ENCODE measurements at places on chromosomes 12 and 14.

DNA sequence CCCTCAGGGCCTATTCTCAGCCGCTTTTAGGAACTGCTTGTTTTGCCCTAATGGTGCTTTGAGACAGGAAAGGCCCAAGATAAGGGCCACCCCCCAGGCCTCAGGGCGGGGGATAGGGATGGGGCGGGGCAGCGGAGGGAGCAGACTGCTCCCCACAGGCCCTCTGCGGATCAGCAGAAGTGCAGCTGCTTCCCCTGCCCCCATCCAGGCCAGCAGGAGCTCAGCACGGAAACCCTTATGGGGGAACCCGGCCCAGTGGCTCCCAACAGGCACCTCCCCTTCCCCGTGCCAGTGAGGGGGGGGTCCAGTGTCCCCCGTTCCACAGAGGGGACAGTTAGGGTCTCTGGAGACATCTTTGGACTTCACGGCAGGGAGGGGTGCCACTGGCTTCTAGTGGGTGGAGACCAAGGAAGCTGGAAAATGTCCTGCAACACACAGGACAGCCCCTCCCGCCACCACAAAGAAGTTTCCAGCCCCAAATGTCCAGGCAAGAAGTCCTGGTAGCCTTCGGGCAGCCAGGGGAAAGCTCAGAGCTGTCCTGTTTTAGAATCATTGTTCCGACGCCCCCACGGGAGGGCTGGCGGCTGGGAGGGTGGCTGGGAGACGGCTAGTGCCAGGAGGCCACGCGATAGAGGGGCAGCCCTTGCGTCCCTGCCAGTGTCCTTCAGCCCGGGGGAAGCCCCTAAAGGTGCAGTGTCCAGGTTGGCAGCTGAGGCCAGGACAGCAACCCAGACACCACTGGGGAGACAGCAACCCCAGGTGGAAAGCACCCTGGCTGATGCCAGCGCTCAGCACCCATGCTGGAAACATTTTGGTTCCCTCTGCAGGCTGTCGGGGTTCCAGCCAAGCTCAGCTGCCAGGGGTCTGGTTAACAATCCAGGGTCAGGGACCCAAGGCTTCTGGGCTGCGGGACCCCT is 10.4 kb upstream of the GPR132 start:
- no peak for DNase-seq

GRCh38 chr14:101185073-101185835 is 281.7 kb upstream of the RTL1 start:
- DNase-seq, result no peak

DNA sequence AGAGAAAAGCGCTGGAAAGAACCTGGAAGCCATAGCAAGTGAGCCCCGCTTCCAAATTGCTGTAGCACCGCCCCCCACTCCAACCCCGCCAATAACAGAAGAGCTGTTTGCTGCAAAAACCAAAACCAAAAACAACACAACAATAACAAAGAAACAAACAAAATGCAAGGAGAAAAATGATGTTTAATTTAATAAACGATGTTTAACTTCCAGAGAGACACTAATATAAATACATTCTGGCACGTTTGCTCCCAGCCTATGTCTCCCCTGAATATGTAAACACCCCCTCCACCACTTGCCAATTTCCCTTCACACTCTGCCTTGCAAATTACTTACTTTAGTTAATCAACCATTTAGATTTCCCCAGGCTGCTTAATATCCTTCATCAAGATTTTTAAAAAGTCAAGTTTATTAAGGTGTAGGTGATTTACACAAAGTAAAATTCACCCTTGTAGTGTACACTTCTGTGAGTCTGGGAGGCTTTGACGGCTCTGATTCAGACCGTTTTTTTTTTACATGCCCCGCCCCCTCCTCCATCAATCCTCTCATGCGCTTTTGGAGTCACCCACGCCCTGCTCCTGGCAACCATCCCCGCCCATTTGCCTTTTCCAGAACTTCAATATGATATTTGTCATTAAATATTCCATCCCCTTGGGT is 482 bp upstream of the IFI27L2 start:
- no peak for DNase-seq

DNA sequence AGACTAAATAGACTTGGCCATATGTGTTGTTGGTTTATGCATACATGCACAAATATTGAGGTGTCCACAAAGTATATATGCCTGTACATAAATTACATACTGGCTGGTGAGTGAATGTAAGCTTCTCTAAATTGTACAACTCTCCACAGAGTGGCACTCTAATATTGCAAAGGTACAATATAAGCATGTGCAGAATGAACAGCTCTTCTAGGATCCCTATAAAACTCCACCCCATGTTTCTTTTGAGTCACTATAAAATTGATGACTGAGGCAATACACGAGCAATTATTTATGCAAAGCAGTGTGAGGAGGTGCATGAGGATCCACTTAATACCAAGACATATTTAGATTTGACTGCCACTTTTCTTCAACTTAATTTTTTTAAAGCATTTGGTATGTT is 172.2 kb downstream of the NAV3 start:
- DNase-seq, result no peak

DNA sequence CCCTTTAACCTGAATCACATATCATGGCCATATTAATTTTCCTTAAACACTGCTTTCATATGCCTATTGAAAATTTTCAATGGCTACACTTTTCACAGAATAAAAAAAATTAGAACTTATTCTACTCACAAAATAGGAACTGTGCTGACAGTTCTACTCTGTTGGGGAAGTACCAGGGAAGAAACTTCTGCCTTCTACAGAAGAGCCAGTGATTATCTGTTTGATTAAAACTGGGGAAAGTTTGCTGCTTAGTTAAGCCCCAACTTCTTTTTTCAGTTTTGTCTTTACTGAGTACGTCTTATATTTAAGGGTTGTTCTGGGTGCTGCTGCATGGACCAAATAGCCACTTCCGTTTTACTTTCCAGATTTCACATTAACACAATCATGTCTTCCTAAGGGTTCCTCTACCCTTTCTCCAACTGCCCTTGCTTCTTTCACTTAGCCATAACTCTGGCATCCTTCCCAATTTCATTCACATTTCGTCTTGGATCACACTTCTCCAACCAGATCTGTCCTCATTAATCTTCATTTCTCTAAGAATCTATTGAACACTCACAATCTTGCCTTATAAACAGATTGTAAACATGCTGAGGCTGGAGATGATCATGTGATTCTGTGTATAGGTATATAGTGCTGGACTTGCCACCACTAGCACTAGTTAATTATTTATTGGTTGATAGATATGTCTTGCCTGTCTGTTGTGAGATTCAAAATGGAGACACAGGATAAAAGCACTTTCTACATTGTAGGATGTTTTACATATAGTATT is 1.9 kb upstream of the SEL1L start:
- no peak for DNase-seq

- DNase-seq, result no peak
Measured at GRCh38 chr14:88210426-88210825, 112.6 kb downstream of the KCNK10 start.

- no peak for DNase-seq
Measured at GRCh38 chr12:101570047-101570446, 24.7 kb upstream of the MYBPC1 start.

GRCh38 chr14:88060576-88060975 is 55.6 kb downstream of the GPR65 start:
- no peak for DNase-seq

GRCh38 chr14:20454516-20455354 is at the start of the genes APEX1 and OSGEP:
TSS of gene APEX1 (plus strand) at chr14:20455226. CDS start at chr14:20455646, 420 bp downstream.
TSS of gene OSGEP (minus strand) at chr14:20454812. CDS start at chr14:20454683, 129 bp downstream.
- DNase-seq, result peak; percentile 94

GRCh38 chr14:69405762-69406161 is 7.3 kb downstream of the SLC39A9 start:
- DNase-seq, result no peak

DNA sequence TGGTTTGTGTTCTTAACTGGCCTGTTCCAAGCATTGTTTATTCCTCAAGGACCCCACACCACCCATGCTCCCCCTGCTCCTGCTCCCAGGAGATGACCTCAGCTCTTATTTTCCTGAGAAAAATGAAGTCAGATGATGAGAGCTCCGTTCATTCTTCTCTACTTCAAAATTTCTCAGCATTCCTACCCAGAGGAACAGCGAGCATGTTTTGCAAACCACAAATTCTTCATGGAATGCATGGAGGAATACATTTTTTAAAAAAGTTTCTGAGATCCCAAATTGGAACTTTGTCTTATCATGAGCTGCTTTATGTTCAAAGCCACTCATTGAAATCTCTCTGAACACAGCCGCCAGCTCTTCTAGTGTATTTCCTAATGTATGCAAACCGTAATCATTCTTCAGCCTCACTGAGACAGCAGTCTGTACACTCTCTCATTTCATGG is 44.9 kb downstream of the SYNE2 start:
- no peak for DNase-seq

- DNase-seq, result no peak
Measured at GRCh38 chr12:74620921-74621320, 83.3 kb downstream of the ATXN7L3B start.

DNA sequence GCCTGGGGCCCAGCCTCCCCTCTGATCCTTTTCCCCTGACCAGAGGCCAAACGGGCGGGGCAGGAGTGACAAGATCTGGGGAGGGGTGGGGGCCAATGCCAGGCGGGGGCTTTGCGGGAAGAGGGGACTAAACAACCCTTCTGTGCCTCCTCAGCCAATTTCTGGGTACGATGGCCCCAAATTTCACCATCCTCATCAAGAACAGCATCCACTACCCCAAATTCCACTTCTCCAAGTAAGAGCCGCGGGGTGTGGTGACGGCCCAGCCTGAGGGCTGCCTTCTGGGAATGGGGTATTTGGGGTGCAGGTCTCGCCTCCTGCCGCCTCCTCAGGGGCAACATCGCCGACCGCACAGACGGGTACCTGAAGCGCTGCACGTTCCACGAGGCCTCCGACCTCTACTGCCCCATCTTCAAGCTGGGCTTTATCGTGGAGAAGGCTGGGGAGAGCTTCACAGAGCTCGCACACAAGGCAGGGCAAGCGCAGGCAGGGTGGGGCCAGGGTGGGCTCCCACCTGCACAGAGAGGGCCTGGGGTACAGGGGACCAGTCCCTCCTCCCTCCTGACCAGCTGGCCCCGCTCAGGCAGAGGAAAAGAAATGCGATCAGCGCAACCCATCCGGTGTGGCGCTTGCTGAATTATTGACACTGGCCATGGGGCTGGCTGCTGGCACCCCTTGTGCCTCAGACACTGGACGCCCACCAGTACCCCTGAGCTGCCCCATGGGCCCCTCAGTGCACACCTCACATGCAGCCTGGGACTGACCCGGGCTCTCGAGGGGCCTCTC is 1.7 kb downstream of the P2RX2 start:
- no peak for DNase-seq

- DNase-seq, result no peak
Measured at GRCh38 chr14:34956931-34957330, 25.9 kb upstream of the SRP54 start.

DNA sequence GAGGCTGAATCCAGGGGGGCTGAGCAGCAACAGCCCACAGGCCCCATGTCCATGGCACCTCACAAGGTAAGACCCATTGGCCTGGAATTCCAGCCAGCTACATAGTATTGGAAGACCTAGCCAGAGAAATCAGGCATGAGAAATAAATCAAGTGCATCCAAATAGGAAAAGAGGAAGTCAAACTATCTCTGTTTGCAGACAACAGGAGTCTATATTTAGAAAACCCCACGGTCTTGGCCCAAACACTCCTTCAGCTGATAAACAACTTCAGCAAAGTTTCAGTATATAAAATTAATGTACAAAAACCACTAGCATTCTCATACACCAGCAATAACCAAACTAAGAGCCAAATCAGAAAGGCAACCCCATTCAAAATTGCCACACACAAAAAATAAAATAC is 16.9 kb downstream of the PDE6H start:
- DNase-seq, result no peak

GRCh38 chr12:82182601-82183190 is 175.5 kb downstream of the CCDC59 start:
- DNase-seq, result no peak

- DNase-seq, result no peak
Measured at GRCh38 chr14:68195126-68195525, 375.5 kb downstream of the RAD51B start.

- DNase-seq, result no peak
Measured at GRCh38 chr12:107144990-107145389, 51.6 kb upstream of the CRY1 start.

GRCh38 chr12:122031342-122032216 is 9.9 kb downstream of the BCL7A start:
- peak; percentile 37 for DNase-seq

DNA sequence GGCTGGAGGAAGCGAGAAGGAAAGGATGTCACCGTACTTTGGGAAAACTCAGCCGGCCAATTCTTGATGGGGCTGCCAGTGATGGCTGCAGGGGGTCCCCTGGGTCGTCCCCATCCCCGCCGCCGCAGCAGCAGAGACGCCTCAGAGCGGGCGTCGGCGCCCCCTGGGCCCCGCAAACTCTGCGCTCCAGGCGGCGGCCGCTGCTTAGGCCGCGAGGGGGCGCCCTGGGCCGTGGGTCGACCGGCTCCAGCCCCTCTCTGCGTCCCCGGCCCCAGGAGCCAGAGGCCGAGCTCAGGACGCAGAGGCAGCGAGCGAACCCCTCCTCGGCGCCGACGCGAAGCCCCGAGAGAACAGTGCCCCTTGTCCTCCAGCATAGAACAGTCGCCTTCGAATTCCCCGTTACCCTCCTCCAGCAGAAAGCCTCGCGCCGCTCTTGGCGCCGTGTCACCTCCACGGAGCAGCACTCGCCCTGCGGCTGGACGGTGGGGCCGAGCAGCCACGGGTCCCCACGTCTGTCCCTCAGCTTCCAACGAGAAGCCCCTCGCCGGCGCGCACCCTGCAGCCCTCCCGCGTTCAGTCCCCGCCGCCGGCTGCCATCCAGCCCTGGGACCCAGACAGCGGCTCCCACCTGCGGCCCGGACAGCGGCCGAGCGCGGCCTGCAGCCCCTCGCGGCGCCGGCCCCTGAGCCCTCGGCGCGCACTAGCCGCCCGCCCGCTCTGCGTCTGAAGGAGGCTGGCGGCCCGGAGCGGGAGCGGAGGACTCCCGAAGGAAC is 106.6 kb downstream of the PRICKLE1 start:
- peak; percentile 20 for DNase-seq

- DNase-seq, result no peak
Measured at GRCh38 chr14:99781091-99781490, 12.1 kb upstream of the EML1 start.

DNA sequence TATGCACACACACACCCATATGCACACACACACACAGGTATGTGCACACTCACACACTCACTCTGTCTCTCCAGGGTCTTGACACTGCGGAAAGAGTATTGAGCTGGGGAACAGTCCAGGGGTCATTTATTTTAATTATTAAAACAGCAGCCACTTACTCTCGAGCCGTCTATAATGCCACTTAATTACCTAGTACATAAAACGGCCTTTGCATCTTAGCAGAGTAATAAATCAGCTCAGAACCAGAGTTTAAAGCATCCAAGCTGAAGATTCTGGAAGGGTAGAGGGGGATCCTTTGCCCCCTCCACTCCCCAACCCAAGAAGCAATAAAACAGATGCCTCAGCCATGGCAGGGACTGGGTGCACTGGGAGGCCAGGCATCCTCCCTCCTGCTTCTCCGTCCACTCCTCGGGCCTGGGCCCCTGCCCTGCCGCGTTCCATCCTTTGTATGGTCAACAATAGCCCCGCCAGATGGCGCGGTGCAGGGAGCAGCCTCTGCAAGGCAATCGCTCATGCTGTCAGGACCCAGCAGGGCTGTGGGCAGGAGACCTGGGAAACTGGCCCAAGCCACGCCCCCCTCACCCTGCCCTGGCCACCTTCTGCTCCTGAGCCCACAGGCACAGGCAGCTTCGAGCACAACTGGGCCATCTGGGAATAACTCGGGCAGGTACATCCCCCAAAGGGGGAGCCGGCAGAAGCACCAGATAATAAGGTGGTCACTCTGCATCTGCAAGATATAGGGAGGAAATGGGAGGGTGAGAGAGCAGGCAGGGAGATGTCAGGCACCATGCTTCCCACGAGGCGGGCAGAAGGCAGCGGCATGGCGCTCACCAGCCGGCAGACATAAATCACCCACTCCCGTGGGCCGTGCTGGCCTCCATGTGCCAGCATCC is 40.9 kb downstream of the CCDC85C start:
- DNase-seq, result no peak

GRCh38 chr14:100708425-100709288 is 18.0 kb upstream of the DLK1 start:
- no peak for DNase-seq
